ENCODE measurements at places on chromosomes 12 and 14.

GRCh38 chr12:21459474-21459873, 22.0 kb downstream of the PYROXD1 start:
- no peak for DNase-seq

GRCh38 chr12:93363841-93364297, 13.9 kb upstream of the NUDT4 start:
- DNase-seq = no peak

DNA sequence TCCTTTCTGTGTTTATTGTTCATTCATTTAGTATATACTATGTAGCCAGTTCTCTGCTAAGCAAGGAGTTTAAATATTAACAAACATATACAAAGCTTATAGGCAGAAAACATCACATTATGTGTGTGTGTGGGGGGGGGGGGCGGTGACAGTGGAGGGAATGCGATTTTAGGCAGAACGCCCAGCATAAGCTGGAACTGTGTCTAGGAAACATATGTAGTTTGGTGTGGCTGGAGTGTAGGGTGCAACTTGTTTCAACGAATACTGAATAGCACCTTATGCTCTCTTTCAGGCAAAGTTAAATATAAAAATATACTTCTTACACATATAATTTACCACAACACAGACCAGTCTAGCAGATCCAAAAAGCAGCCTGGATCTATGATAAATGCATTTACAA, 980.6 kb downstream of the SLC6A15 start:
- no peak for DNase-seq

DNA sequence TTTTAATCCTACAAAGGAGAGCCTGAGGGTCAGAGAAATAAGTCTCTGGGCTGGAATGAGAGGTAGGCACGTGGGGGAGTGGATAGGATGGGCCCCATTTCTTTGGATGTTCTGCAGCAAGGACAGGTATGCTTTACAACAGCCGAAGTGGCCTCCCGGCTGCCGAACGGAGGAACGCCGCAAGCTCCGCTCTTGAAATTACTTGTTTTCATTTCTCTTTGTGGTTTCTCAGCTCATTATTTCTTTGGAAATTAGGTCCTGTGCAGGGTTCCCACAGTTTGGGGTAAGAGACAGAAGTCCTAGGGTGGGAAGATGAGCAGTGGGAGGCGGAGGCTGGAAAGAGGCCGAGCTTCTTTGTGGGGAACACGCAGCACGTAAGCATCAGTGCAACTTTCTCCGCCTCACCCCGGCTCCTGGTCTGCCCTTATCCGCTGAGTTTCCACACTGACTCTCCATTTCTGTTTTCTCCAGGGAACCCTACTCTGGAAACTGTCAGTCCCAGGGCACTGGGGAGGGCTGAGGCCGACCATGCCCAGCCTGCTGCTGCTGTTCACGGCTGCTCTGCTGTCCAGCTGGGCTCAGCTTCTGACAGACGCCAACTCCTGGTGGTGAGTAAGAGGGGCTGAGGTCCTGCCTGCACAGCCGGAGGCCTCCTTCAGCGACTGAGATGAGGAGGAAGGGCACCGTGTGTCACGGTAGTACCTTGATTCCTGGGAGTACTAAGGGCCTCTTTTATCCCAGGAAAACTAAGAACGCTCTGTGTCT, 2.0 kb downstream of the WNT5B start:
- no peak for DNase-seq

DNA sequence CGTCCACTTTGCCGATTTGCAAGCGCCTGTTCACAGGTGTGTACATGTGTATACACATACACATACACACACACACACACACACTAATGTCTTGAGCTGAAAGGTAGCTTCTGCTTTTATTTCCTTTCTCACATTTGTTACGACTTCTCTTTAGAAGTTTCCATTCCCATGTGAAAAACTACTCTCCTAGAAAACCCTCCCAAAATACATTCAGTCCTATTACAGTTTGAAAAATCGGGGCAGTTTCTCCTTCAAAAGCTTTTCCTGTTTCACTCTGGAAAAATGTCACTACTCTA, 3.9 kb downstream of the BLTP3B start:
- DNase-seq = no peak

GRCh38 chr12:50599366-50600095, 94.7 kb downstream of the DIP2B start:
- DNase-seq = no peak

DNA sequence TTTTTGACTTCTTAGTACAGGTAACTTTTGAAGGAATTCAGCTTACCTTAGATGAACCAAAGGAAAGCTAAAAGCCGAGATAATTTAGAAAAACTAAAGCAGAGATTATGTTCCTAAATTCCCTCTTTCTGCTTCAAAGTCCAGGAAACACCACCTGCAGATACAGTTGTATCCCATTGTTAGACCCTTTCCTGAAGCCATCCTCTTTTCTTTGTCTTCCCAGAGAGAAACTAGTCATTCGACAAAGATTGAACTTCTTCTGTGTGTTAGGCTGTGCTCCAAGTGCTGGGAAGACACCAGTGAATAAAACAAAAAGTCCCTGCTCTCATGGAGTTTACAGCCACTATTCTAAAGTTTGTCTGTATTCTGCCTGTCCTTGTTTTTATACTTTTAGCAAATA, 29.3 kb downstream of the PPM1A start:
- DNase-seq = no peak

DNA sequence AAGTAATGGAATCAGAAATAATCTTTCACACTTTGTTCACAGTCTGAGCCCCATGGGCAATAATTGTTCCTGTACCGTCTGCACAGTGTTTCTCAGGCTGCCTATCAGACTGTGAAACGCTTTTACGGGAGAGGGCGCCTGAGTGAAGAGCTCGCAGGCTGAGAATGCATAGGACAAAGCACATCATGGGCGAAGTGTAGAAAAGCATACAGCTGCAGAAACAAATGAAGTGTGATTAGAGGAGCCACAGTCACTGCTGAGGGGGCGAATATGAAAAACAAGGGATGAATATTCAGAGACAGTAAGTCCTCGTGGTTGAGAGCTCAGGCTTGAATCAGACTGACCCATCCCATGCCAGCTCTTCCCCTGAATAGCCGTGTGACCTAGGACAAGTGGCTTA, 438.4 kb upstream of the DCN start:
- DNase-seq = no peak

- DNase-seq = no peak
Measured at GRCh38 chr12:64170024-64170423, 52.1 kb downstream of the KICS2 start.

DNA sequence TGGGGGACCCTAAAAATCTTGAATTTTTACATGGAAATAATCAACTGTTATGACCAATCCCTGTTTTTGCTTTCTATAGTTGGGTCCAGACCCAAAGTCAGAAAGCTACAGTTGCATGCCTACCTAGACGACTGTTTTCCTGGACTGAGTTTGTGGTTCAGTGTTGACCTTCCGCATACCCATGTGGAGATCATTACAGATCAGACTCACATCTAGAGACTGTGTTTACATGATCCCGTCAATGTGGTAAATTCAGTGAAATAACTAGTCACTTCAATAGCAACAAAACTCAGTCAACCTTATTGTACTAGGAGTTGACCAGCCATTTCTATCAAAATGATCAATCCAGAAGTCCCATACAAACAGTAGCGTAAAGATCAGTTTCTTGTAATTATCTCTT, 257.6 kb downstream of the EGLN3 start:
- no peak for DNase-seq

- no peak for DNase-seq
Measured at GRCh38 chr12:70398862-70399261, 32.8 kb downstream of the KCNMB4 start.

Data from T-helper 9 cell (primary cell).